Activated CD8-positive, alpha-beta T cell treated with anti-CD3 and anti-CD28 coated beads for 36 hours (primary cell): ENCODE measurements at places on chromosomes 6 and 20.

- DNase-seq, result no peak
These were observed 613.5 kb downstream of the PHF3 start for GRCh38 chr6:64249115-64249514.

DNA sequence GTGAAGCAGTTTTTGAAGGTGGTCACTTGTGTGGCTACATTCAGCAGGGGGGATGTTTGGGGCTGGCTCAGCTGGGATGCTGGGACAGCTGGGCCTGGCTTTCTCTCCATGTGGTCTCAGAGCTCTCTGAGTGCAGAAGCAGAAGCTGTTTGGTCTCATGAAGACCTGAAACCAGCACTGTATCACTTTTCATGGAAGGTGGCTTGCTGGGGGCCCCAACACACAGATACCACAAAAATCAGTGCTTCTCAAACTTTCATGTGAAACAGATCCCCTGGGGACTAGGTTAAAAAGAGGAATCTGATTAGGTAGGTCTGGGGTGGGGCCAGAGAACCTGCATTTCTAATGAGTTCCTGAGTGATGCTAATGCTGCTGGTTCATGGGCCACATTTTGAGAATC is 347.3 kb downstream of the DHX35 start:
- DNase-seq, result no peak

GRCh38 chr20:50065325-50065615 is 47.7 kb downstream of the UBE2V1 start:
- DNase-seq, result no peak

DNA sequence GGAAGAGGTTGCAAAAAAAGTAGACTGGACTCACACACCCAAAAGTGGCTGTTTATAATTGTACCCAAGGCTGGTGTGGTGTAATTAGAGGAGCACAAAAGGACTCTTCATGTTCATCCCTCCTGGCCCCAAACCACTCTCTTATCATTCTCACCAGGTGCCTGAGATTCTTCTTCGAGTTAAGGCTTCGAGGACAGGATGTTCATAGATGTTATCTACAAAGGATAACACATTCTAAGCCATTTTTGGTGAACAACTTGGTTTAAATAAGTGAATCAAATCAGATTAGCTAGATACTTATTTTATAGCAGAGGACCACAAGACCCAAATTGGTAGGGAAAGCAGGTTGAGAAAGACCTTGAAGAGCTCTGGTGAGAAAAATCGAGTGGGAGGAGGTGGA is 73.1 kb upstream of the SUPT3H start:
- DNase-seq, result no peak

DNA sequence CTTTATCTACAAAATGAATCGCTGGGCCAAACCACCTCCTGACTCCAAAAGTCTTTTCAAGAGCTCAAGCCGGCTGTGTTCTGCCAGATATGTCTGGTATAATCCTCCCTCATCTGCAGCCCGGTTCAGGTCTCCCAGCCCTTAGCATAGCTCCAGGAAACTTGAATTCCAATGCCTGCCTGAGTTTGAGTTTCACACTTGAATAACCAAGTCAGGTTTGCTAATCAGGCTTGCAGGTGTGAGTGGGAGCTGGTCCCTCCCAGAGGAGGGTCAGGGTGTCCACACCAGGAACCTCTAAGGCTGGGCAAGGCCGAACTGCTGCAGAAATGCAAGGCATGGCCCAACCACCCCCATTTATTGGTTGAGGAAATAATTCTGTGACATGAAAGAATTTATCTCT is 96.6 kb downstream of the TMEM242 start:
- no peak for DNase-seq

DNA sequence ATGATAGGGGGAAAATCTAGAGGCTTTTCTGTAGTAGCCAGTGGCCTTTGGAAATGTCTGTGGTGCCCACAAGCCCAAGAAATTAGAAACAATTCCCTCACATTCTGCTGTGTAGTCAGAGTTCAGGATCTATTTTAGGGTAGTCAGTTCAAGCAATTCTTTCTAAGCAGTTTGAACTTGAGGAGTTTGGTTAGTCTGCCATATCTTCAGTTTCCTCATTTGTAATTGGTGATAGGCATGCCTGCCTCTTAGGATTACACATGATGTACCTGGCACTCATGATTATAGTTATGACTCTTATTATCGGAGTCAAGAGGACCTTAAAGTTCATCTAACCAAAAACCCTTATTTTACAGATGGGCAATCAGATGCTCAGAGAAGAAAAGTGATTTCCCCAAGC is 21.2 kb upstream of the MEP1A start:
- DNase-seq, result no peak

DNA sequence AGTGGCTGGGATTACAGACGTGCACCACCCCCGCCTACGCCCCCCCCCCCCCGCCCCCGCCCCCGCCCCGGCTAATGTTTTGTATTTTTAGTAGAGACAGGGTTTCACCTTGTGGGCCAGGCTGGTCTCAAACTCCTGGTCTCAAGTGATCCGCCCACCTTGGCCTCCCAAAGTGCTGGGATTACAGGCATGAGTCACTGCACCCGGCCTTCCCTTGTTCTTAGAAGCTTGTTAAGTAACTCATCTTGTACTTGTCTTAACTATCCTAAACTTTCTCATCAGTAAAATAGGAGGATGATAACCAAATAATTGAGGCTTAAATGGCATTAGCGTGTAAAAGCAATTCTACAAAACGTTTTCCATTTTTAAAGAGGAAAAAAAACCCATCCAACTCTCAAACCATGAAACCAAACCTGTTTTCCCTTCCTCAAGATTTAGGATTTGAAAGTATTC is 4.2 kb downstream of the CDYL start:
- no peak for DNase-seq
